Stimulated activated CD8-positive, alpha-beta memory T cell treated with anti-CD3 and anti-CD28 coated beads, Interleukin-4, amount 100 ng/mL, for 1 hour (primary cell): ENCODE measurements at places on chromosomes 5 and 9.

- no peak for DNase-seq
Observed at GRCh38 chr5:134189031-134189430, 12.3 kb upstream of the SKP1 start.

DNA sequence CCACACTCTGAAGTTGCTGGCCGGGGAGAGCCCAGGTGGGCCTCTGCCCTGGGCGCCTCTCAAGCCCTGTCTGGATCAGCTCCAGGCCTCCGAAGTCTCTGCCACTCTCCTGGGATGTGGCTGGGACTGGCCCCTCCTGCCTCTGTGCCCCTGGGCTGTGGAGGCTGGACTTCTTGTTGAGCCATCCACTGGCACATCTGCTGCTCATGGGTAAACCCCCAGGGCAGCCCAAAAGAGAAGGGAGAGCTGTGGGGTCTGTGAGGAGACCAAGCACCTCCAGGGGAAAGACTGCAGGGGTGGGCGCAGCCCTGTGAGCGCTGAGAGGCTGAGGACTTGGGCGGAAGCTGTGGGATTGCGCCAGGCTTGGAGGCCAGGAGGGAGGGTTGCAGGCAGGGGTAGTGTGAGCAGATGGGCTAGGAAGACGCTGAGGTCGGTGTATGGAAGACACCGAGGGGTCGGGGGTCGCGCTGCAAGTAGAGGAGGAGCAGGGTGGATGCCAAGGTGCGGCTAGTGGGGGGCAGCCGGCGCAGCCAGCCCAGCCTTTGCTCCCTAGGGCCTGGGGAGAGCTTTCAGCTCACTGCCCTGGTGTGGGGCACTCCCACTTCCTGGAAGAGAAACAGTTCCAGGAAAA is 118.1 kb downstream of the WNK2 start:
- no peak for DNase-seq

GRCh38 chr9:6716766-6717165 is 41.0 kb upstream of the KDM4C start:
- DNase-seq: no peak

DNA sequence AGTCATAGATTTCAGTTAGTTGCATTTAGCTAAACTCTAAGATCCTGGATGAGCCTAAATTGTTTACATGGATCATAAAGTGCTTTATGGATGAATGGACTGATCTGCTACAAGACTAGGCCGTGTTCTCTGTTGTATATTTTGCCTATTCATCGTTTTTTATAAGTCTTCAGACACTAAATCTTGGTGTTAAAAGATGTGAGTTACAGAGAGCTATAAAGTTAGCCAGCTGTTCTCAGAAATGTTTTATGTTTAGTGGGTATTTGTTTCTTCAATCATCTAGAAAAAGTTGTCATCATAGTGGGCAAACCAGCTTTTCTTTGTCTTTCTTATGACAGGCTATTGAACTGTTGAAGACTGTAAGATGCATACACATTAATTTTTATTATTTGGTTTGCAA is 585.8 kb upstream of the SEMA6A start:
- DNase-seq: no peak

- no peak for DNase-seq
Observed at GRCh38 chr5:57889558-57889957, 406.9 kb upstream of the ACTBL2 start.

DNA sequence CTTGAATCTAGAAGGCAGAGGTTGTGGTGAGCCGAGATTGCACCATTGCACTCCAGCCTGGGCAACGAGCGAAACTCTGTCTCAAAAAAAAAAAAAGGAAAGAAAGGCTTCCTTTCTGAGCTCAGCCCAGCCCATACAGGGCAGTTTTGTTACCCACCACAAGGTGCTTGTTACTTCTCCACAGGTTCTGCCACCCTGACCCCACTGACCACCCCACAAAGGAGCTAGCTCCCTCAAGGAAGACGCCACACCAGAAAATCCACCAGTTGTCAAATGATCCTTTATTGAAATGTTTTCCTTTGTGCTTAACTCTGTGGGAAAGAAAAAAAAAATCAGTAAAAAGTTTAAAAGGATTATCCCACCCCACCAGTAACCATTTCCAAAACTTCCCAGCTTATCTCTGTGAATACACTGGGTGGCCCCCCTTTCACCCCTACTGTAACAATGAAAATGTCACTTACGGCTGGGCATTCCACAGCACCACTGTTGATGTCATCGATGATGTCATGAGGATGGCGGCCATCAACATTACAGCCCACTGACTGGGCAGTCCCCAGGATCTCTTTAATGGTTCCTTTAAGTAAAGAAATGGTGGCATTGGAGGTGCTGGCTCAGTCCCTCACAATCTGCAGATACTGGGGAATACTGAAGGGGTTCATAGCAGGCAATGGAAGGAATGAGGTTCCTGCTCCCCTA is 3.6 kb downstream of the RPL12 start:
- DNase-seq: no peak

DNA sequence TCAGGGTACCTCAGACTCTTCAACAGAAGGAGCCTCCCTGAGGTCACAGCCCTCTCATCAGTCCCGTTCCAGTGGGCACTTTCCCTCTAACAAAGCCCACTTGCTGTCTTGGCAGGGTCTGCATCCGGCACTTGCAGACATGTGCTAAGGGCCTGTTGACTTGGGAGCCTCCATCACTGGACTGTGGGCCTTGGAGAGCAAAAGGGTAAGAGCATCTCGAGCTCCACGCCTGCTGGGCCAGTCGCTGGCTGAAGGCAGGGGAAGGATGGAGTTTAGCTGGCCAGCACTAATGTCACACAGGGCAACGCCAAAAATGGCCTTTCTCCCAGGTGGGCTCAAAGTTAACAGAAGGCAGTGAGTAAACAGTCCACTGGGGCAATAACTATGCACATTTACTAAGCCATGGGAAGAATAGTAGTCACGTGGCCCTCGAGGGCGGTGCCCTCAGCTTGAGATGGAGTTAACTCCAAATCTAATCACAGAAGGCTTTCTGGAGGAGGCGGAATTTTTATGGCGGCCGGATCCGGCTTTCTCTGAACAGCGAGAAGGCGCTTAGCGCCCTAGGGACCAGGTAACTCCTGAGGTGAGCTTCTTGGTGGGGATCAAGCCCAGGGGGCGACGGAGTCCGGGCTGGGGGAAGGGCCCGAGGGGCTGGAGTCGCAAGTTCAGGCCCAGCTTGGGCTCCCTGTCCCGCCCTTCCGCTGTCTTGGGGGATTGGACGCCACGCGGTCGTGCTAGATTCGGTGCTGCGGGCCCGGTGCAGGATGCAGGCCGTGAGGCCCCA is 2.0 kb upstream of the NSD1 start:
- no peak for DNase-seq

DNA sequence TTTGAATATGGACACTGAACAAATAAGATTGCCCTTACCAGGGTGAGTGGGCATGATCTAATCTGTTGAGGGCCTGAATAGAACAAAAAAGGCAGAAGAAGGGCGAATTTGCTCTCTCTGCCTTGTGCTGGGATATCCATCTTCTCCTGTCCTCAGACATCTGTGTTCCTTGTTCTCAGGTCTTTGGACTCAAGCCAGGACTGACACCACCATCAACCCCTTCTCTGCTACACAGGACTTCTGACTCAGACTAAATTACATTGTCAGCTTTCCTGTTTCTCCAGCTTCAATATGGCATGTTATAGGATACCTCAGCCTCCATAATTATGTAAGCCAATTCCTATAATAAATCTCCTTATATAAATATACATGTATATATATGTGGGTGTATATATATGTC is 40.8 kb upstream of the SLCO6A1 start:
- DNase-seq: no peak

DNA sequence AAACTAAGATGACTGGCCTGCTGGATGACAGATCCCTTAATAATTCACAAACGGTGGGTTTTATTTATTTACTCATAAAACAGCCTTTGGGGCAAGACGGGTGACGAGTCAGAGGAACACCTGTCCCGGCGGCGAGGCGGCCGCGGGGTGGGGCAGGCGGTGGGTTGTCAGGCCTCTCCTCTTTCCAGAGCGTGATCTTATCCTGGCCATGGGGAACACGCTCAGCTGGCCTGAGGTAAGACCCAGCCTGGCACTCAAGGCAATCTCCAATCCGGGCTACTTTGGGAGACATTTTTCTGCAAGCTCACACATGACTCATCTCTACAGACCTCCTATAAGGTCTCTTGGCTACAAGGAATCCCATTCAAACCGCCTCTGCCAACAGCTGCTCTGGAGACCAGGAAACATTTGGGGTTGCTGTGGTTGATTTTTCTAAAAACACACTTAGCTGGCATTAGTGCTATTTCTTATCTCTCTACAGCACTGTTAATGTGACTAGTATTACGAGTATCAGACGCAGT is 6.3 kb downstream of the RAPGEF1 start:
- no peak for DNase-seq

DNA sequence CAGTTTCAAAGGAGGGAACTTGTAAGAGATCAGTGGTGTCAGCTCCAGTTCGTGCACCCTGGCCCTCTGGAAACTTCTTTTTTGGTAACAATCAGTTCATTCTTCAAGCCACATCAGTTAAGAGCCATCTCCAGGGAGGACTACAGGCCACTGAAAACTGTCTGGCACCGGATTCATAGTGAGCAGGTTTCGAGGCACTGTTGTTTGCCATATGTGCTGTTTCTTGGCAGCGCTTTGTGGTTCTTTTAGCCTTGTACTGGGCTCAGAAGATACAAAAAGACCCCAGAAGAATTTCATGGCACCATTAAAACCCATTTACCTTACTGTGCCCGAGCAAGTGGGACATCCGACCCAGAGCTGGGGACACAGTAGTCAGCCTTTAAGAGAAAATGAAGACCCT is 68.5 kb downstream of the OTULIN start:
- DNase-seq: no peak

GRCh38 chr9:30065888-30066287 is 2318.6 kb upstream of the ACO1 start:
- no peak for DNase-seq

DNA sequence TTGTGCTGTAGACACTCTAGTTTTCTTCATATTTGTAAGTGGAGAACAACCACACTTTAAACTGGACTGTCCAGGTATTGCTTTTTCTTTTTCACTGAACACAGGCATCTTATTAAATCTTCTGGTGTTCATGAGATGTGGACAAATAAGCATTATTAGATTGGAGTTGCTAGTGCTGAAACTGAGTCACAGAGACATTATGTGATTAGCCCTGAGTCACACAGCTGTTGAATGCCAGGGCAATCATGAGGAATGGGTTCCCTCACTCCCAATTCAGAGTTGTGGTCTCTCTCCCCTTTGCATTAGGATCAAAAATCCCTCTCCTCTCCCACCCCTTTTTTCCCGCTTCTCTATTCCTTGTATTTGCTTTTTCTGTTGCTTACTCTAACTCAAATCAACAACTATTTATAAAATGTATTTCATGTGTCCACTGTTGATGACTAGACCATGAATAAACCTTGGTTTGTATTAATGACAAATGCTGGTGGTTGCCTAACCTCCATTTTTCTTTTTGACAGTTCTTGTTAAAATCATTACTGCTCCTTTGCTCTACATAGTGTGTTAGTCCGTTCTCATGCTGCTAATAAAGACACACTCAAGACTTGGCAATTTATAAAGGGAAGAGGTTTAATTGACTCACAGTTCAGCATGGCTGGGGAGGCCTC is 738.2 kb downstream of the BRINP1 start:
- DNase-seq: no peak

GRCh38 chr9:10230512-10230911 is 382.3 kb downstream of the PTPRD start:
- DNase-seq: no peak

DNA sequence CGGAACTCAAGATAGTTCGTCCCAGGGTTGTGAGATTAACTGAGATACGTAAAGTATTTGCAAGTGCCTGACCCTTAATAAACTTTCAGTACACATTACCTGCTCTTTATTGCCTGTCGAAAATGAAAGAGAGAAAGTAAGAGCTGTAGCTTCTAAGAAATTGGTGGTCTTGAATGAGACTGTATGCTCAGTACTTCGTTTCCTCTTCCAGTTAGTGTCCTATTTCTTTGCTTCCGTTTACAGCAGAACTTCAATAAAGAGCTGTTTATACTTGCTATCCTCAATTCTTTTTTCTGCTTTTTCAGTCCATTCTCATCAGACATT is 534 bp downstream of the SRFBP1 start:
- DNase-seq: no peak

DNA sequence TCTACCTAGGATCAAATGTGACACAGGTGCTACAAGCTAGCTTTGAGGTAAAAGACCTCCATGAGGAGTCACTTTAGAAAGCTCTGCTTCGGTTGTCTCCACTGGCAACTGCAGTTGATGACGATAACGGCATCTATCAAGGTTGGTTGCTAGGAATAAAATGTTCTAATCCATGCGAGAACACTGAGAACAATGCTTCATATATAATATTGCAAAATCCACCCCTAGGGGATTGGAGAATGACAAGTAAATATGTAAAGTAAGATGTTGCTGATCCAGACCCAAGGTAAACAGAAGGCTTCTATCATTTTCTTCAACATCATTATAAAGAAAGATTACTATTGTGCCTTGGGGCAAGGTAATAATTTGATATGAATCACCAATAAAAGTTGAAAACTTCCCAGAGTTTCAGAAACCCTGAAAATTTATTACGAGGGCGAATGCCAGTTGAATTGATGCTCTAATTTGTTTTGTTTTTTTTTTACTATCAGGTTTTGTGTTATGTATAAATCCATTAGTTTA is 1003.4 kb downstream of the CDH18 start:
- DNase-seq: no peak

DNA sequence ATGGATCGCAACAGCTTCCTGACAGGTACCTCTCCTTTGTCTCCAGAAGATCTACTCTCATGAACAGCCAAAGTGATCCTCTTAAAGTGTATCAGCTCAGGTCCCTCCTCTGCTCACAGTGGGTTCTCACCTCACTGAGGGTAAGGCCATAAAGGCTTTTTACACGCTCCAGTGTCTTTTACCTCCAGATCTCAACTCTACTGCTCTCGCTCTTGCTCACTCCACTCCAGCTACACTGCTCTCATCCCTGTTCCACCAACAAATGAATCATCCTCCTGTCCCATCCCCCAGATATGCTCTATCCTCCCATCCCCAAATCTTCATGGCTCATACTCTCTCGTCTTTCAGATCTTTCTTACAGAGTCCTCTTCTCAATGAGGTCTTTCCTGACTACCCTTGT is 248.6 kb upstream of the EFNA5 start:
- no peak for DNase-seq

GRCh38 chr5:123814801-123815470 is 303.0 kb downstream of the CSNK1G3 start:
- no peak for DNase-seq

- DNase-seq: no peak
Observed at GRCh38 chr9:96413302-96414221, 4.6 kb downstream of the ZNF367 start.

- no peak for DNase-seq
Observed at GRCh38 chr5:72523960-72524582, 16.9 kb upstream of the ZNF366 start.

- no peak for DNase-seq
Observed at GRCh38 chr9:123649909-123650308, 280.0 kb downstream of the DENND1A start.

DNA sequence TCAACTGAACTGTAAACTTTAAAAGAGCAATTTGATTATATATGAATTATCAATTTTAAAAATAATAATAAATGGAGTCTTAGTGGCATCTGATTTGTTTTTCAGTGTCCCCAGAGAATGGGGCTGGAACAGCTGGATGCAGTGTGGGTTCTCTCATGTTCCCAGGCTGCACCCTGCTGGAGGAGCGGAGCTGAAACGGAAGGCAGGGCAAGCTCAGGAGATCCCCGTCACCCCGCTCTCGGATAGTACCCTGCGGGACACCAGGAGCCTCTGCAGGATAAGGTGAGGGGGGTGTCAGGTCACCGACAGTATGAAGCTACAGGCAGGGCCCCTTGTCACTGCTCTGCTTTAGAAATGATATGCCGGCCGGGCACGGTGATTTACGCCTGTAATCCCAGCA is 57.3 kb downstream of the S1PR3 start:
- no peak for DNase-seq
